ENCODE measurements at places on chromosomes 4 and X.

DNA sequence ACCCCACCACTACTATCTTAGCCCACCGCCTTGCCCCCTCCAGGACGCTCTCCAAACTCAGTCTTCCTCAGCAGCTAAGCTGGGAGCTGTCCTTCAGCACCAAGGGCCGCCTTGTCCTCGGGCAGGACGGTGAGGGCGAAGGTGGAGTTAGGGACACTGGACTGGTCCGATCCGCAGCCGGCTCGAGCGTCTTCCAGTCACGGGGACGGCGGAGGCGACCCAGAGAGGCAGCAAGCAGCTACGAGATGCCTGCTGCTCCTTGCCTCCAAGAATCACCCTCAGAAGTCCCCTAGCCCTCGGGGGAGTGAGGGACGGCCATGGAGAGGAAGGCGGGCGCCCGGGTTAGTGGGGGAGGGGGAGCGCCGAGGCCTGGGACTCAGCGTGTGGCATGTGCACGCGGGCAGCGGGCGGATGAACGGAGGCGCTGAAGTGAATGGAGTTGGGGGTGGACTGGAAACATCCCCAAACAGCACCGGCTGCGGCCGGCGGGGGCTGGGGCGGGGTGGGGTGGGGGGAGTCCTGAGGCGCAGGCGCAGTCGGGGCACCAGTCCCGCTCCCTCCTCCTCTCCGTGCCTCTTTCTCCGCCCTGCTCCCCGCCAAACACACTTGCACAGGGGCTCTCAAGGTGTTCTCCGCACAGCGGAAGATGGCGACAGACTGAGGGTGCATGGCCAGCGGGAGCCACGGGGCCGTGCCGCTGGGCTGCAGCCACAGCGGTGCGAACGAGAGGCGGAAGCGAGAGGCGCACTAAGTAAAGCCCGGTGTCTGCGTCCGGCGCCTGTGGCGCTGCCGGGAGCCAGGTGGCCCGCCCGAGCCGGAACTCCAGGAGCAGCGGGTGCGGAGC lies at the start of gene NALF2:
NALF2 (plus strand) TSS at position 545 of the 844 bp plus-strand sequence. CDS start 957 bp downstream, outside the sequence.
- DNase-seq: no peak

- no peak for DNase-seq
These were observed 94.9 kb downstream of the BMPR1B start for GRCh38 chr4:94852616-94853015.

DNA sequence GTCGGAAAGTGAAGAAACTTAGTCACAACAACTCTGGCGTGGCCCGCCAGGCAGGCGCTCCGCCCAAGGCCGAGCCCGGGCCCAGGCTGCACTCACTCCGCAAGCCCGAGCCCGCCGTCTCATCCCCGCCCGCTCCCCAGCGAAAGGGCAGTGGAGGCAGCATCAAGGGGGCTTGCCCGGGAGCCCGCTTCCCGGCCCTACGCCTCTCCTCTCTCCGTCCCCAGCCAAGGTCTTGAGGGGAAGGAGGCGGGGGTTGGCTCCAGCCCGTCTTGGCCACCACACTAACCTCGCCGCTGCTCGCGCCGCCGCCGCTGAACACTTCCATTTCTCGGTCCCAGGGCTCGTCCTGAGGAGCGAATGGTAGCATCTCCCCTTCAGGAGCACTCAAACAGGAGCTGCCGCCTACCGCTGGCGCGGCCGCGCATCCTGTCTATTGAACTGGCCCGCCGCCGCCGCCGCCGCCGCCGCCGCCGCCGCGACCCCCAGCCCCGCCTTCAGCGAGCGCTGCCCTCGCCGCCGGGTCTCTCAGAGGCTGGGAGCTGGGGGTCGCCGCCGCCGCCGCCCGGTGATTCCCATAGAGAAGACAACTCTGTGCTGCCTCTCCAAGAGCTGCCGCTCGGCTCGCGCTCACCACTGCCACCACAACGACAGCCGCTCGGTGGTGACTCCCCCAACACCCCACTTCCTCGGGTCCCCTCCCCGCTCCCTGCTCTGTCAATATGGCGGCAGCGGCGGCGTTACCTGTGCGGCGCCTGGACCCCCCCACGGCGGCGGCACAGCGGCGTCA lies at the start of gene RPS6KA6:
RPS6KA6 (minus strand) TSS at position 667 of the 787 bp plus-strand sequence; CDS start at position 367, 300 bp downstream.
- DNase-seq: no peak

GRCh38 chr4:184647266-184648053 lies 1.8 kb downstream of the CASP3 start:
- DNase-seq: no peak

- DNase-seq: no peak
These were observed 16.8 kb downstream of the SMAD1 start for GRCh38 chr4:145498430-145498829.

- DNase-seq: no peak
These were observed 481.6 kb upstream of the FSTL5 start for GRCh38 chr4:162645381-162645780.

DNA sequence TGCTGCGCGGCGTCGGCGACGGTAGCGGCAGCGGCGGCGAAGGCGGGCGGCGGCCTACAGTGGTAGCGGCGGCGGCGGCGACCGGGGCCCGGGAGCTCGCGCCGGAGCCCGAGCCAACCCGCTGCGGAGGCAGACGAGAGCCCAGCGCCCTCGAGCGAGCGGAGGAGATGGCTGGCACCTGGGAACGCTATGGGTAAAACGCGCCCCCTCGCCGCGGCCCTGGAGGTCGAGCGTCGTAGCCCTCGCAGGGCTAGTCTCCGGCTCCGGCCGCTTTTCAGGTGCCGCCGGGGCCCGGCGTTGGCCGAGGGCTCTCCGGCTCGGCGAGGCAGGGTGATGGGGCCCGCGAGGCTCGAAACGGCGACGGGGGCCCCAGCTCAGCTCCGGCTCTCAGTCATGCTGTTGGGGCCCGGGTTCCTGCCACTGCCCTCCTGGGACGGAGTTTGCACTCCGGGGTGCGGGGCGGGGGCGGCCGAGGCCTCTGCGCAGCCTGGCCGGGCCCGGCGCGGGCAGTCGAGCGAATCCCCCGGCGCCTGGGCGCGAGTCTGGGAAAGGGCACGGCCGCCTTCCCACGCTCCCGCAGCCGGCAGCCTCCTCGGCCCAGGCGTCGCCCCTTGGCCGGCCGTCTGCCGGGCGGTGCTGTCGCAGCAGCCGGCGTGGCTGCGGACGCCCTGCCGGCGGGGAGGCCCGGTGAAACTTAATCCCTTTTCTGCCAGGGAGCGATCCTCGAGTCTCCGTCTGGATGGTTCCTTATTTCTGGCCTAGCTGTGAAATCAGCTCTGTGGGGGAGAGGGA lies 768 bp downstream of the MID2 start:
- DNase-seq: peak; percentile 12

- DNase-seq: no peak
These were observed 23.5 kb downstream of the NOA1 start for GRCh38 chr4:56953680-56954520.

- DNase-seq: no peak
These were observed 210.5 kb upstream of the DIAPH2 start for GRCh38 chrX:96474029-96474740.

DNA sequence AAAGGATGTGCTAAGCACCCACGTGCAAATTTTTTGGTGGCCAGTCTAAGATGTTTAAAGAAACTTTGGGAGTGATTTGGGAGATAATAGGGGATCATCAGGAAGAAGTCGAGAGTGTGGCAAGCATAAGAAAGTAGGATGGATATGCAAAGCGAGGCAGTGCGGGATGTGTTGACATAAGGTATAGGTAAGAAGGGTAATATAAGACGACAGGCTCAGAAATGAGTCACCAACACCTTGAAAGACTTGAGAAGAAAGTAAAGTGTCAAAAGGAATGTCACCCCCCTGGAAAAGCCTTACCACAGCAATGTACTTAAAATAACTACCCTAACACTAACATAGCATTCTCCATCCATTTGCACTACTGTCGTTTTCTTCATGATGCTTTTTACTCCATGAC lies 69.8 kb upstream of the BMP2K start:
- no peak for DNase-seq
